ENCODE measurements at places on chromosomes 3 and 15.

DNA sequence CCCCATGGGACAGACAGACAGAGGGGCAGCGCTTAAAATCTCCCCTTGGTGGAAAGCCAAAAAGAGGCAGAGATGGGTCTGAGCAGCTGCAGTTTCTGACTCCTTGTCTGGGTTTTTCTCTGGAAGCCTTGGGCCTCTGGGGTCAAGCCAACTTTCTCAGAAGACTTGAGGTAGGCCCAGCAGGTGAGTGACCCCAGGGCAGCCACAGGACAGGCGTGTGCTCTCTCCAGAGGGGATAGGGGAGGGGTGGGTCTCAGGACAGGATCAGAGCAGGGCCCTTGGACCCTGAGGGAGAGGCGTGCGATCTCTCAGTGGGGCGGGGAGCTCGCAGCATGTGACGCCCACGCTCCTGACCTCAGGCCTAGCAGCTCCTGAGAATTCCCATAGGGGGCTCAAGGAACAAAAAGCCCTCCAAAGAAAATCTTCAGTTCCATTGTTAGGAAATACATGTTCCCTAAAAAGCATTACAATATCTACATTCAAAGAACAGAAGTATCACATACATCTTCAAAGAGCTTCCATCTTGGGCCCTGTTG is 34.6 kb upstream of the DUSP7 start:
- no peak for DNase-seq

- no peak for DNase-seq
These were observed 60.2 kb upstream of the ATP13A3 start for GRCh38 chr3:194547042-194547441.

GRCh38 chr3:144777906-144778305 is 806.3 kb downstream of the DIPK2A start:
- DNase-seq, result no peak

DNA sequence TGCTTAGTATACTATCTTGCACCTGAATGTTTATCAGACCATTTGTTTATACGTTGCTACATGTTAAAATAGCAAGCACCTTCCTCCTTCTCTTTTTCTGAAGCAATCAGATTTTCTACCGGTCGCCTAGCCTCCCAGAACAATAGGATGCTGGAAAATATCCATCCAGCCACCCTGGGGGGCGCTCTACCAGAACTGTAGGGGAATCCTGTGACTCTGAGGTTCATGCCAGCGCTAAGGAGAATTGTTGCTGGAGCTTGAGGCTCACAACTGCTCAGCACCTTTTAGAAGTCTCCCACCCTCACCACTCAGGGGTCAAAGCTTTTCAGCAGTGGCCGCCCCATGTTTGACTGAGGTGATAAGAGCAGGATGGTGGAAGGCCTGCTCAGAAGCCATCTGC is 27.5 kb downstream of the SQOR start:
- no peak for DNase-seq

GRCh38 chr3:143090486-143090885 is 29.1 kb upstream of the CHST2 start:
- peak; percentile 85 for DNase-seq

DNA sequence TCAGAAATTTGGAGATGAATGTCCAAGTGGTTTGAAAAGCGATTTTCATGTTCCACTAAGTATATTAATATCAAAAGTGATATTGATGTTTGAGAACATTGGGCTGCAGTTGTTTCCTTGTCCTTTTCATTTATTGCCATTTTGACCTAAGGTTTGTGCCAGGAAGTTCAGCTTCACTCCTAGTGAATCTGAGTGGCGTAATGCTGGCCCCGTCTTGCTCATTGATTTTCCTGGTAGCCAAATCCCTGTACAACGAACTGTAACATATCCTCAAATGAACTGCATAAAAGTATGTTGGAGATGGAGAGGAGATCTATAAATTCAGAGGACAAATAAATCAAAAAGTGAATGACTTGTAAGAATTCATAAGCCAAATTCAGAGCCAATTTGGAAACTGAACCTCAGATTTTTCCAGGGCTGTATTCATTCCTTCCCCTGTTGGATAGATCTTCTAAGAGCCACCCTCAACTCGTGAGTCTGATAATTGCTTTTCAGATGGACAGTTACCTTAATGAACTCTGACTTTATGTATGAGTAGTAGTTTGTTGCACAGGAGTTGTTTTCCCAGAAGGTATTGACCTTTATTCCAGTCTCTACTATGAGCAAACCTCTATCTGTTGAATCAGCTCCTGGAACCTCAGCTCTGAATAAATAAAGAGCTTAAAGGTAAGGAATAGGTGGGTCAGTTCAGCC is 72.8 kb downstream of the ITPR1 start:
- DNase-seq, result no peak

GRCh38 chr15:82093774-82094211 is 48.0 kb upstream of the MEX3B start:
- no peak for DNase-seq

- no peak for DNase-seq
These were observed 618 bp upstream of the MON1A start for GRCh38 chr3:49930168-49930690.

DNA sequence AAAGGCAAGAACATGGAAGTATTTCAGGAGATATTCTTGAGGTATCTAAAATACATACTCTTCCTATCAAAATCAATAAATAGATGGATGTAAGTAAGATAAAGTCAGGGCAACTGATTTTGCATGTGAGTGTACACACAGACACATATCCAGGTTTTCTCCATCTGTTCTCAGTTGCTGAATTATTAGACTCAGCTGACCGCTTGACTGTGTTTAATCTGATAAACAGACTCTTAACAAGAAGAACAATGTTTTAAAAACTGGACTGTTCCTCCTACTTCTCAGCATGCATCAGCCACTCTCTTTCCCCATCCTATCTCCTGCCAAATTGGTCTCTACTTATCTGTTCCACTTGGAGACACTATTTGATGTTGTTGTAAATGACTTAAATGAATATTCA is 73.5 kb downstream of the GOLGA8G start:
- DNase-seq, result no peak

DNA sequence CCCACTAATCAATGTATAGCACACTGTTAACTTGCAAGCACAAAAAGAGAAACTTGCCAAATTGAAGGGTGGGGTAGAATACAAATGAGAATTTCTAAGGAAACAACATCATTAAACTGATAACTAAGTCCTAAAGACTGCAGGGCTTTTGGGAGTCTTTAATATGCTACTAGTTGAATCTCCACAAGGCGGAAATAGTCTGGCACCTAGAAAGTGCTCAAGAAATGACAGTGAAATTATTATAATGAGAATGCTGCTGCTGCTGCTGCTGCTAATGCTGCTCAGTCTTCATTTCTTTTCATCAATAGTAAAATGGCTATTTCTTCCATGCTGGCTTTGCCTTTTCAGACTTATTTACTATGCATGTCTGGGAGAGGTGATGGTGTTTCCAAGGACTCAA is 91.8 kb downstream of the BTD start:
- DNase-seq, result no peak
